ENCODE measurements at places on chromosomes 1 and 21.

DNA sequence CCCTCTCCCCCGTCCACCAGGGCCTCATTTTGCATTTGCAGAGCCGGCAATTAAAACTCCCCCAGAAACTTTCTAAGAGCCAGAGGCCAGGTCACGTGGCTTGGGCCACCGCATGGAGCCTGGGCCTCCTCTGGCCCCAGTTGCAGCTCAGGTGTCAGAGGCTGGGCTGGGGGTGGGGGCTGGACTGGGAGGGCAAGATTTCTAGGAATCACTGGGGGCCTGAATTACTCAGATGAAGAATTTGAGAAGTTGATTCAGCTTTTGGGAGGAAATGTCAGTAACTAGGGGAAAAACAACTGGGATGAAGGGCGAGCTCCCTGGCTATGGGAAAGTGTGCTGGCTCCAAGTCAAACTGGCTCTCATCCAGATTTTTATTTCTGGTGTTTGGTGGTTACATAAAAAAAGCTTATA lies 151.0 kb downstream of the CDC7 start:
- DNase-seq = no peak

GRCh38 chr1:210260096-210260495 lies 27.5 kb downstream of the SERTAD4 start:
- DNase-seq = no peak

DNA sequence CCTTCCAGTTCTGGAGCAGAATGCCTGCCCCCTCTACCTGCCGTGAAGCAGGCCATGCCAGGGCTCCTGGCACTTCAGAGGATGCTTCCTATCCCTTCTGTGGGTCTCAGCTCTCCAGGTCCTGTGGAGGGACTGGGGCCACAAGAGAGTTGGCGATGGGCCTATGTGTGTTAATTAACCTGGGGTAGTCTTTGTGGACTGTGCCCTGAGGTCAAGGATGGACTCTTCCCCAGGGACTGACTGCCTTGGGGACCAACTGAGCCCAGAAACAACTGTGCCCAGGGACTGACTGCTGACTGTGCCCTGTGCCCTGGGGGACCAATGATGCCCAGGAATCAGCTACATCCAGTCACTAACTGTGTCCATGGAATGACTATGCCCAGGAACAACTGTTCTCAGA lies 37.5 kb upstream of the POU3F1 start:
- no peak for DNase-seq

DNA sequence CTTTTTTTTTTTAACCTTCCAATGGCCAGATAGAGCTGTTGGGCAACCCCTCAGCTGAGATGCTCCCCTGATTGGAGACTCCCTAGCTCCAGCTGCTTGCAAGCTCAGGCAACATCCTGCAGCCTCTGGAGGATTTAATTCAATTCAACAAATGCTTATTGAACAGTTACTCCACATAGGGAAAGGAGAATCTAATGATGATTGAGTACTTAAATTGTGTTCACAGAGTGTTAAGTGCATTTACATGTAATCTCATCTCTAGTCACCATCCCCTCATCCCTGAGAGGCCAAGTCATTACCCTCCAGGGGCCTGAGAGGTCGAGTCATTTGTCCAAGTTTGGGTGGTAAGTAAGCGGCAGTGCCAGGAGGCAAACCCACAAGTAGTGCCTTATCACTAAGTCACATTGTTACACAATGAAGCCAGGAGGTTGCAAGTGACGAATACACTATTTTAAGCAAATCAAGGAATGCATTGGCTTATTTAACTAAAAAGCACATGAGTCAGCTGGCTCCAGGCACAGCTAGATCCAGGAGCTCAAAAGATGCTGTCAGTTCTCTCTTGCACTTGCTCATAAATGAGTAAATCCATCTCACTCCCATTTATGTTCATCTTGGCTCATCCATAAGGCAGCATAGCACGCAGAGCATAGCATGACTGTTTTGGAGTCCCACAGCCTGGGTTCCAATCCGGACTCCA lies 64.3 kb downstream of the OPTC start:
- DNase-seq = no peak

DNA sequence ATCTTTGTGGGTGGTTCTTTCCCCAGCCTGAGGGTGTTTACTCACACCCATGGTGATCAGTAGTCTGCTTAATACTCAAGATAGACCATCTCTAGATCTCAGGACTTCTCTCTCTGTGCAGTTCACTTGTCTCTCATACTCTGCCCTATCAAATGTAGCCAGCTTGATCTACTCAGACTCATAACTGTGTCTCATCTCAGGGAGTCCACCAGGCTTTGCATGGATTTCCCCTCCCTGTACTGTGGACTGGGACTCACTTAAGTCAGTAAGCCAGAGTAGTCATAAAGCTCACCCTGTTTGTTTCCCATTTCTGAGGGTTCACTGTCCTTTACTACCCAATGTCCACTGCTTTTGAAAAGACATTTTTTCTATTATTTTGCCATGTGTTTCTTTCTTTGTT lies 41.8 kb downstream of the LYPLAL1 start:
- no peak for DNase-seq
